Endothelial cell of umbilical vein (primary cell): ENCODE measurements at places on chromosomes 6 and 20. TPM values are rescaled to one million over a fixed set of nuclear protein-coding genes. Genes with fewer than 3 reads are reported as not detected.

The EBF4 gene
- total RNA-seq = 3.0 and 3.4 TPM in 2 replicates

DNA sequence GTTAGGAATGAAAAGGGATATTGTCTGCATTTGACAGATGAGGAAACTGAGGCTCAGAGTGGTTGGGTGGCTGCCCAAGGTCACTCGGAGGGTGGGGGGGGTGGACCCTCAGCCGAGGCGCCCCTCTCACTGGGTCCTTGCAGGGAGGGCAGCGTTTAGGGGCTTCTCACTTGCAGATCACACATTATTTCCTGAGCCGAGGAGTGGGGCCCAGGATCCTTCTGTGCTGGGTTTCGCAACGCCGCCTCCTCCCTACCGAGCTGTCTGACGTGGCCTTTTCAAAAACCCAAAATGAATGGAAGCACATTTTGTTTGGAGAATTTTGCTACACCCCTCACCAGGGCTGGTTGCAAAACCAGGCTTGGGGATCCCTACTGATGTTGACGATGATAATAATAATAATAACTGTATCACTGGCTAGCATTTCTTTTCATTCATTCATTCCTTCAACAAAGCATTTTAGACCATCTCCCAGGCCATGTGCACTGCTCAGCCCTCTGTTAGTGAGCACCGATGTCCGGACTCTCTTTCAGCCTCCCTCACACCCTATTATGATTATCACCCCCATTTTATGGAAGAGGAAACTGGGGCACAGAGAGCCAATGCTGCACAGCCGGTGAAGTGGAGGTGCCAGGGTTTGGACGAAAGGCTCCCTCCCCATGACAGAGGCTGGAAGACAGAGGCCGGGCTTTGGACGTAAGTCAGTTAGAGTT lies 5.2 kb downstream of the DLGAP4 start:
- DNase-seq = no peak

DNA sequence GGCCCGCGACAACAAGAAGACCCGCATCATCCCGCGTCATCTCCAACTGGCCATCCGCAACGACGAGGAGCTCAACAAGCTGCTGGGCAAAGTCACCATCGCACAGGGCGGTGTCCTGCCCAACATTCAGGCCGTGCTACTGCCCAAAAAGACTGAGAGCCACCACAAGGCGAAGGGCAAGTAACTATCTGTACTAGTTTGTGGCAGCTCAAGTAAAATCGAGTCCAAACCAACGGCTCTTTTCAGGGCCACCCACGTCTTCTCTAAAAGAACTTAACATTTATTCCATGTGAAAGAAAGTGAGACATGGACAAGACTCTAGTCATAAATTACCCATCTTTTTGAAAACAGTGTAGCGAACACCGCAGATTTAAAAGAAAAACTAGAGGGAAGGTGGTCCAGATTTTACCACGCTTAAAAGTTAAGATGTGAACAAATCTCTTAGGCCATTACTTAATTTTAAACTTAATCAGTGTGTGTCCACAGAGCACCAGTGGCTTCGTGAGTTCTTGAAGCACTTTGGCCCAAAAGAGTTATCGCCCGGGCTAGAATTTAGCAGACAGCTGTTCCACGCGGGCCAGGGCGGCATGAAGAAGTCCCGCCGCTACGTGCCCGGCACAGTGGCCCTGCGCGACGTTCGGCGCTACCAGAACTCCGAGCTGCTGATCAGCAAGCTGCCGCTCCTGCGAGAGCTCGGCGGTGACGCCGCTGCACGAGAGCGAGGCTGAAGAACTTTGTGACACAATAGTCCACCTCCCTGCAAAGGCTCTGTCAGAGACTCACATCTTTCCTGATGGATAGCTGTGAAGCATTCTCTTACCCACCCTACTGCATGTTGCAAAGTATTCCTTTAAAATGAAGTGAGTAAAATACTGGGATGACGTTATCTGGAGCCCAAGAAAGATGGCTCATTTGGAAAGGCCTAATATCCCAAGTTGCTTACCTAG lies 113.9 kb upstream of the PRSS16 start:
- DNase-seq = peak; percentile 72

DNA sequence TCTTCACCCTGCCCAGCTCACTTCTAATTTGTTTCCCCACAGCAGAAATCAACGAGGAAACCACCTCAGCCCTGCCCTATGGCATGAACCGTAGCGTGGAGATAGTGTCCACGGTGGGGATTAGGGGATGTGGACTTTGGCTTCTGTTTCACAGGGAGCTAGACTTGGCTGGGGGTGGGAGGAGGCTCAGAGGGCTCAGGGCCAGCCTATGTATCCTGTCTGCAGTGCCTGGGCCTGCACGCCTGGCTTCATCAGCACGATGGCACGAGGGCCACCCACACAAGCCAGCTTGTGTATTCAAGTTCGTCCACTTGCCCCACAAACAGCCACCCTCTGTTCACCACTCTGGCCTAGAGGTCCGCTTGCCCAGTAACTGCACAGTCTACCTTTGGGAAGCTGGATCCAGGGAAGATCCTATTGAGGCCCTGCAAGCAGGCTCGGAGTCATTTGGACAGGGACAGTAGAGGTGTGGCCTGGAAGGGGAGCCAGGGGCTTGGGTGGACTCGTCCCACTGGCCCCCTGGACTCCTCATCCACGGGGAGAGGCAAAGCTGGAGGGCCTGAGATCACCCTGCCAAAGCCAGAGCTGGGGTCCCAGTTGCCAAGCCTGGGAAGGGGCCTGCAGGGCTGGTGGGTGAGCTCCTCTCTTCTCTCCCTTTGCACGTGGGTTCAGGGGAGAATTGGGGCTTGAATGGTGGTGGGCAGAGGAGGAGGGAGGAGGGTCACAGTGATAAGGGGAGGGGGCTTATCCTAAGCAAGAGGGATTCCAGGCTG lies 38.0 kb upstream of the FAM83D start:
- DNase-seq = no peak

- DNase-seq = peak; percentile 94
These were observed 82.4 kb downstream of the RTN4IP1 start for GRCh38 chr6:106546691-106547414.
